ENCODE measurements at places on chromosomes 1 and 21.

DNA sequence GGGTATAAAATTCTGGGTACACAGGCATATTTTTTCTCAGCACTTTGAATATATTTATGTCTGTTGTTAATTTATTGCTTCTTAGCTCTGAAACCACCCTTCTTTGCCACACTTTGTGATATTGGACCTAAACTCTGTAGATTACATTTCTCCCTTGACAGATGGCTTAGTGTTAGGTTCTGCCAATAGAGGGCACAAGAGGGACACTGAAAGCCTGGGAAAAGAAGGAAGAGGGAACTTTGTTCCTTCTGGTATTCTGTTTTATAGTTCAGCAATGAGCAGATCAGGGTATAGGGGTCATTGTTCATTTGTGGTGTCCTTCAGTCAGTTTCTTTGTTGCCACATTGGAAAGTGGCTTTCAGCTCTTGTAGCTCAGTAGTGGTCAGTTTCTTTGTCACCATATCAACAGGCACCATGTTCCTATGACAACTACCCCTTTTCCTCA is 423.5 kb upstream of the PROX1 start:
- no peak for DNase-seq

DNA sequence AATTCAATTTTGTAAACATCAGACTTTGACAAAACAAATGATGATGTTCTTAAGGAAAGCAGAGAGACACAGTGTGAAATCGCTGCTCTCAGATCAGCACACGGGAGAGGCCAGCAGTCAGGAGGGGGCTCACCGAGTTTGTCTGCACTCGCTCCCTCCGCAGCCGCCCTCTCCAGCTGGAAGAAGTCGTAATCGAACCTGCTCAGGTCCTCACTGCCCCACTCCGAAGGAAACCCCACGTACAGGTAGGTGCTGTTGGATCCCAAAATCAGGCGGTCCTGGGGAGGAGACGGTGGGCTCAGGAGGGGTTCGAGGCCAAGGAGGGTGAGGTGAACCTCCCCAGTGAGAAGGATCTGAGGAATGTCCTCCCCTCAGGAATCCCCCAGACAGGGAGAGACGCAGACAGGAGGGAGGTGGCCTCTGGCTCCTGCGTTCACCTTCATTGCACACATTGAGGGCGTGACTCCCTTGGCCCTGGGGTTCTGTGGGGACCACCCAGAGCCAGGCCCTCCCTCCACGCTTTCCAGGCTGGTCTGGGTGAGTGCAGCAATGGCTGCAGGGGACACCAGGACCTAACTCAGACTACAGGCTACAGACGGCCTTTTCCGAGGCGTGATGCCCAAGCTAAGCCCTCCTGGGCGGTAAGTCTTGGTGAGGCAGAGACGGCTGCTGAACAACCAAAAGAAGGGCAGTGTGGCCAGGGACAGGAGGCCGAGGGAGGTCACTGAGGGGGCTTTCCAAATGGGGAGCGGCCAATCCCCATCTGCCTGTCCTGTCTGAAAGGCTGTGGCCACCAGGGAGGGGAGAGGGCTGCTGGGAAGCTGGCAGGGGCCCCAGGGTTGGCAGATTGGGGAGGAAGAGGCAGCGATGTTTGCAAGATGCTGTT is 65.5 kb downstream of the SCCPDH start:
- DNase-seq, result no peak

DNA sequence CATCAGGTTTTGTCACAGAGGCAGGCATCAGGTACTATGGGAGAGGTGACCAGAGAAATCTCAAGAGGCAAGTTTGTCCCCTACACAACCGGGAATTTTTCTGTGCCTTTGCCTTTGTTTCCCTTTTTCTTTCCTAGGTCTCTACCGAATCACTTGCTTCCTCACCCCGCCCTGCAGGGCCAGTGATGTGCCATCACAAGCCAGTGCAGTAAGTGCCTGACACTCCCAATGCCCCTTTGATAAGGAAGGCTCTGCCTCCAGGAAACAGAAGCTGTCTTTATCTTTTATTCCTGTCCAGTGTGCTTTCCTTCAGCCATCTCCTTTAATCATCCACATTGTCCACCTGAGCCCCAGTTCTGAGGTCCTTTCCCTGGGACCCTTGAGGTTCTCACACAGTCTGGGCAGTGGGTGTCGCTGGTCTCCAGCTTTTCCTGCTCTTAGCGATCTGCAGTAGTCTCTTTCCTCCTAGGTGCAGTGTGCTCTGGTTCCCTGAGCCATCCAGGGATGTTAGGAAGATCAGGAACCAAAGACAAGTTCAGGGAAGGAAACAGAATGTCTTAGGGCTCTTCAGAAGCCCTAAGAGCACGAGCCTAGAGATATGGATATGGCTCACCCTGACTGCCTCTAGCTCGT is 36.6 kb downstream of the GJA5 start:
- DNase-seq, result no peak

GRCh38 chr1:78651241-78651640 is 1.6 kb downstream of the IFI44 start:
- no peak for DNase-seq

GRCh38 chr1:193210996-193211395 is 24.6 kb upstream of the B3GALT2 start:
- DNase-seq, result no peak

- no peak for DNase-seq
These were observed 45.7 kb upstream of the TSPAN2 start for GRCh38 chr1:115134850-115135480.

GRCh38 chr1:94739521-94740061 is 80.6 kb upstream of the SLC44A3 start:
- DNase-seq, result no peak

- no peak for DNase-seq
These were observed 57.9 kb downstream of the FMN2 start for GRCh38 chr1:240149484-240150094.

DNA sequence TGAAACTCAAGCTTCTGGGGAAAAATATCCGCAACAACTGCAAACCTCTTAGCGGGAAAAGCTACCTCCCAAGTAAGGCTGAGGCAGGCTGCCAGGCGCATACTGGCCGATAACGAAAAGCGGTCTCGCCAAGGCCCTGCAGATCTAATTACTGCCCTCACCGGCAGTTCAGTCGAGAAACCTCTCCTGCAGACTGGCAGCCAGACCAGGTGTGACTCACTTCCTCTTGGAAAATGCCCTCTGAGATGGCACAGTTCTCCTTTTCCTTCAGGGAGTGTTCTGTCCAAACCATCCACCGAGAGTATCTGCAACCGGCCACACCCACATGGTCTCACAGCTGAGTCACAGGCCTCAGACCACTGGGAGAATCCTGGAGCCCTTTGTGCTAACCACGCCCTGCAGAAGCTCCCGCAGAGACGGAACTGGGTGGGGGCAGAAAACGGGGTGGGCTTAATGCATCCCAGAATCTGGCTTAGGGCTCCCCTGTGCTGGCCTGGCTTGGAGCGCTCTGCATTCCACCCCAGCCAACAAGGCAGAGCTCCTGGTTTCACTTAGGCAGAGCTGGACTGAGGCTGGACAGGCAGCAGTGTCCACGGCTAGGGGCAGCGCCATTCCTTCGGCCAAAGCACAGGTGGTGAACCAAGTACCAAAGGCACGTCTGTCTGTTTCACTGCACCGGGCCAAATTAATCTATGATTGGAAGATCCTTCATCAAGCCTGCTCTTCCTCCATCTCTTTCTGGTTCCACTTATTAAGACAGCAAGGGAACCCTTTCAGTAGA is 1.2 kb downstream of the S100A10 start:
- no peak for DNase-seq

DNA sequence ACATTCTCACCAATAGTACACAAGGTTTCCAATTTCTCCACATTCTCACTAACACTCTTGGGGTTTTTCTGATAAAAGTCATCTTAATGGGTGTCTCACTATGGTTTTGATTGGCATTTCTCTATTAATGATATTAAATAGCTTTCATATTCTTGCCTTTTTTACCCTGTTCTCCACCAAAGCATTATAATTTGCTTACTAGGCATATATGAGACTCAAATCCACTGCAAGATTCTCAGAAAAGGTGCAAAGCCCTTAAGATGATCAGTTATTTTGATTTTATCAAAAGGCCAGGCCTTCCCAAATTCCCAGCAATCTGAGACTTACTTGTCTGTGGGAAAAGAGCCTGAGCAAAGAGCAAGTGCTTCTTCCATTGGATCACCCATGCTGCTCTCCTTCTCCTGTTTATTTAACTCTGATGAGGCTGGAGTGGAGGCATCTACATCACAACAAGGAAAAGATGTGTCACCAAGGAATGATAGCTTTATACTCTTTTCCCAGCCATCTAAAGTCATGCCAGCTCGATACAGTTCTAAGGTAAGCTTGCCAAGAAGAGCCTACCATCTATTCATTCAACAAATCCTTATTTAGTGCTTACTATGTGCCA is 24.6 kb downstream of the CLSPN start:
- no peak for DNase-seq

DNA sequence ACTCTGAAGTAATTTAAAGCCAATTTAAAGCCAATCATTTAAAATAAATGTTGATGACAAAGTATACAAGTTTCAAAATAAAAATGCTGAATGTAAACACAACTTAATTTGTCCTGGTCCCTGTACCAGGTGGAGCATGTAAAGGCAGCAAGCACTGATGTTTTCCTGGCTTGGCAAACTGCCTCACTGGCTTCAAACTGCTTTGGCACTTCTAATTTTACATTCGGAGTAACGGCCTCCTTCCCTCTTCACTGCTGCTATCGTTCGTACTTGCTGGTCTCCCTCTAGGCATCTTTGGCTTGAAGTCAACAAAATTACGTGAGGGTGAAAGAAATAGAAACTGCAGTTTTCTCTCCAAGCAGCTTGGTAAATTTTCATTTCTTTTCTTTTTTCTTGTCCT is 287.9 kb downstream of the LTN1 start:
- DNase-seq, result no peak

GRCh38 chr1:72892461-72892860 is 610.1 kb upstream of the NEGR1 start:
- DNase-seq, result no peak

- DNase-seq, result no peak
These were observed 36.6 kb upstream of the PADI1 start for GRCh38 chr1:17168091-17168876.

DNA sequence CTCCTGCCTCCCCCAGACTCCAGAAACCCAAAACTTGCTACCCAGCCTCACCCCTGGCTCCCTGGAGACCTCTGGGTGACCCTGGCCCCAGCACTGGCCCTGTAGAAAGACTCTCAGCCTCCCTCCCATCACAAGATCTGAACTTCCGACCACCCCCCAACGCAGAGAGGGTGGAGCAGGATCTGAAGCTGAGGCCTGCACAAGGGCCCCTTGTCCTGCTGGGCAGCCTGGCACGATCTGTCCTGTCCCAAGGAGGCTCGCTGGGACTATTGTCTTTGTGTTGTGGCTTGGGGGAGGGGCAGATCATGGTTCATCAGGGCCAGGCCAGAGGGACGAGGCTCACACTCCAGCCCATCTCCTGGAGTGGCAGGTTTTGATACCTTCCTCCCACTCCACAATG is 20.0 kb downstream of the PHLDA3 start:
- DNase-seq, result no peak

DNA sequence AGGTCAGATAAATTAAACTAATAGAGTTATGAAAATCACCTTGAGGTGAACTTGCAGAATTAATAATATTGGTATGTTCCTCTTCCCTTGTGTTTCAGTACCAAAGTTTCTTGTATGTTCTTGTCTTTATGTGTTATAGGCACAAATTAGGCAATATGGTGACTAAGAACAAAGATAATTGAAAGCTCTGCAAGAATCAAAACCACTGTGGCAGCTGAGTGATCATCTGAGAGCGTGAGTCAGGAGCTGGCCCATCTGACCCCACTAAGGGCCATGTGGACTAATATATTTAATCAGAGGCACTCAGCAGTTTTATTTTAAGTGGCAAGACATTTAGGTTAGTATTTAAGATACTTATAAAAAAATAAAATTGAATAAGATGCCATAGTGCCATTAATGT is 12.8 kb upstream of the CASQ2 start:
- no peak for DNase-seq

GRCh38 chr1:223712194-223712849 is at the start of gene CAPN2:
Gene CAPN2, plus strand, starts transcription at chr1:223712539. Its CDS starts 102 bp downstream, at chr1:223712641.
- peak; percentile 60 for DNase-seq

- no peak for DNase-seq
These were observed 37.0 kb downstream of the RERE start for GRCh38 chr1:8780405-8780804.

DNA sequence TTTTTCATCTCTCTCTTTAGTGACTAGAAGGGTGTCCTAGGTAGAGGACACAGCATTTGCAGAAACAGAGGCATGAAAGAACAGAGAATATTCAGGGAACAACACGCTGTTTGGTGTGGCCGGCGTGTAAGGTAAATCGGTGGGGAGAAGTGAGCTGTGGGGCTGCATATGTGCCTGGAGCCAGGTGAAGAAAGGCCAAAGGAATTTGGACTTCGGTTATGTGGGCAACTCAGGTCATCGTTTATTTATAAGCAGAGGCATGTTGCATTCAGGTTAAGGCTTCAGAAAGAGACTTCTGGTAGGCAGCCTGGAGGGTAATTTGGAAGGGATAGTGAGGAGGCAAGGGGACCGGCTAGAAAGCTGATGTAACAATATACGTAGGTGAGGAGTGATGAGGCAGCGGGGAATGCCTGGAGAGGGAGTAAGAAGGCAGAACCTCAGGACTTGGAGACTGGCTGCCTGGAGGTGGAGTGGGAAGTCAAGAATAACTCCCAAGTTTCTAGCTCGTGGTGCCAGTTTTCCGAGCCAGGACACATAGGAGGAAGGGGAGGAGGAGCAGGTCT is 64.1 kb upstream of the ACOT11 start:
- no peak for DNase-seq

DNA sequence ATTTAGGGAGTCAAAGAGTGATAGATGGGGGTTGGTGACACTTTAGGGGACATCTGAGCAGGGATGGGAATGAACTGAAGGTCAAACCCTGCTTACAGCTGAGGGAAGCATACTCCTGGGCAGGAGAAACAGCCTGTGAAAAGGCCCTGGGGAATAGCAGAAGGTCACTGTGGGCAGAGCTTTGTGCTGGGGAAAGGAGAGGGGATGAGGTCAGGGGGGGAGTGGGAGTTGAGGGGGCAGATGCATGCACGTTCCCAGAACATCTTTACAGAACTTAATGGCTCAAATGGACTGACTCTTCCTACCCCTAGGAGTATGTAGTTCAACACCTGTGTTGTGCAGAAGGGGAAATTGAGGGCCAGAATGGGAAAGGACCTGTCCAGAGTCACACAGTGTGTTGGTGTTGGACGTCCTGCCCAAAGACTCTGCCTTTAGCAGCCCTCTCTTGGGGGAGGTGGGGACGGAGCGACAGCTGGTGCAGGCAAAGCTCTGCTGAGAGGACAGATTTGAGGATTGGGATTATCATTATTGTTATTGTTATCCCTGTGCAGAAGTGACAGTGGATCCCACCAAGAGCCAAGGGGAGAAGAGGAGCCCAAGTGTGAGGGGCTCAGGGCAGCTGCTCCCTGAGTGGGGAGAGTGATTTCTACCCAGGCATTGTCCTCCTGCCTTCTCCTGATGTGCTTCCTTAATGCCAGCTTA is 116.5 kb downstream of the PTPRU start:
- no peak for DNase-seq

DNA sequence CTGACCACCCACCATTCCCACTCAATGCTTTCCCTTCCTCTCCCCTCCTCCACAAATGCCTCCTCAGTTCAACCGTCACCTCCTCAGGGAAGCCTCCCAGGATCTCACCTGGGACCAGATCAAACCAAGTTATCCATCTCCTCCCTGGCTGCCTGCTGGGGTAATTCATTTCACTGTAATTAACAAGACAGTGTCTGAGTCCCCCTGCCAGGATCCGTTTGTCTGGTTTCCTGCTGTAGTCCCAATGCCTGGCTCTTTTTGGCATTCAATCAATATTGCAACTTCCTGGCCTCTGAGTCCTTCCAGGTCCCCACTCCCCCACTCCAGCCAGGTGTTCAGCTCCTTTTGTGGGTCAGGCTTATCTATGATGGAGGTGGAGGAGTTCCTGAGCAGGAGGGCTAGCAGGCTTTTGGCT is 687.7 kb downstream of the PTPRU start:
- DNase-seq, result no peak
